Esophagus mucosa (tissue), 1 donor: ENCODE measurements at places on chromosomes 3 and 15. TPM values are rescaled to one million over a fixed set of nuclear protein-coding genes. Genes with fewer than 3 reads are reported as not detected.

Gene IMPG2
- 0.08 TPM for total RNA-seq

Gene NOX5
- 0.44 TPM for total RNA-seq

Gene SPINT1
- 127 TPM for total RNA-seq

Gene ADAMTS9
- 4.3 TPM for total RNA-seq
